ENCODE measurements at places on chromosomes 6 and 20.

DNA sequence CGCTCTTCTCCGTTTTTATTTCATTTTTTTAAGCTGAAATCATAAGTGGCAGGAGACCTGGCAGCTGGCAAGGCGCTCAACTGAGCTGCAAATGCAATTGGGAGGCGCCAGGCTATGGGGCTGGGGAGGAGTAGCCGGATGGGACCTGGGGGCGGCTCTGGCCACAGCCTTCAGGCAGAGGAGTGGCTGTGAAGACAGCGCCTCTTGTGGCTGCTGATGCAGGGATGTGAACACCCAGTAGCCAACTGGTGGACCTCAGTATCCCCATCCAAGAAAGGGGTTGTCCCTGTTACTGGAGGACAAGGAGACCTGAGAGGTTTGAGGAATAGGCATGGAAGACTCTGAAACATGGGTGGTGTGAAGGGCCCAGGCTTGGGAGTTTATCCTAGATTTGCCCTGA is 12.6 kb downstream of the KCNK17 start:
- no peak for DNase-seq

GRCh38 chr6:128155826-128156225 is 255.0 kb upstream of the THEMIS start:
- DNase-seq = no peak

- no peak for DNase-seq
Measured at GRCh38 chr20:1805161-1805581, 90.0 kb upstream of the SIRPA start.

GRCh38 chr6:11732036-11732631 is 46.5 kb downstream of the ADTRP start:
- DNase-seq = no peak

DNA sequence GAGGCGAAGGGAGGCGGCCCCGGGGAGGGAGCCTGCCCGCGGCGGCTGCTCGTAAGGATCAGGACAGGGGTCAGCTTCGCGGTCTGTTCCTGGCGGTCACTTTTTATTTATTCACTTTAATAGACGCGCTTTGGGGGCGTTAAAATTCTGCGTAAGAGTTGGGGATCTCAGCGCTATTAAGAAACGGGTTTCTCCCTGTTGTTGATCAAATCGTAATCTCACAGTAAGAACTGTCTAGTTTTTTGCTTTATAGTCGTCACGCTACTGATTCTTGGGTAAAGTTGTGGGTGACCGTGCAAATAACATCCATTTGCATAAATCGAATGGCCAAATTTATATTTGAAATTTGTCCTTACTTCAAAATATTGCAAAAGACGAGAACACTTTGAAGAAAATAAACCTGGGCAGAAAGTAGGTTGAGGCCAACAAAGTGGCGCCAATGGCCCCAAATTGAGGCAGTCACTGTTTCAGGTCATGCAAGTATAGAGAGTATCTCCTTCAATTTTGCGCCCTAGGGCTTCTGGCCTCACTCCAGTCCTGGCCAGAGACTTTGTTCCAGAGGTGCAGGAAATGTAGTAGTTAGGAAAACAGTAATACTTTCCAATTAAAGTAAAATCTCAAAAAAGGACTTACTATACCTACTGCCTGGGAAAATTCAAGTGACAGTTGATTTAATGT is 963 bp upstream of the RMND1 start:
- DNase-seq = no peak

GRCh38 chr20:11389186-11389585 is 528.5 kb upstream of the BTBD3 start:
- no peak for DNase-seq

DNA sequence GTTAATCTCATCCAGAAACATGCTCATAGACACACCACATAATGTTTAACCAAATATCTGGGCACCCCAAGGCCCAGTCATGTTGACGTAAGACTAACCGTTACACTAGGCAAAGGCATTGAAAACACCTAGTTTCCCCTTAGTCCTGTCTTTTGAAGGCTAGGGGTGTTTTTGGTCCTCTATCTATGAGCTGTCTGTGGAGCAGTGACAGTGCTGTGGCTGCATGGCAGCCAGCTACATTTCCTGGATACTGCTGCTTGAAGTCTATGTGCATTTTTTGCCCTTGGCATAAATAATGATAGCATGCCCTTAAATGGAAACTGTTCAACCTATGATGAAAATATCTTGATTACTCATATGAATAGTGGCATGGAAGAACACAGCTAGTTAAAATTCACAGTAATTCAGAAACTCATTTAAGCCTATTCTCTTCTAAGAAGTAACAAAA is 18.6 kb downstream of the FARS2 start:
- no peak for DNase-seq
